ENCODE measurements at places on chromosomes 7 and 10. TPM values are rescaled to one million over a fixed set of nuclear protein-coding genes. Genes with fewer than 3 reads are reported as not detected.

Gene CYP3A4
- not detected for total RNA-seq

Gene GPR85
- total RNA-seq = 0.64 TPM

Gene GTF2IRD1
- 24.2 TPM for total RNA-seq

Gene UCMA
- not detected for total RNA-seq

Gene CRYGN
- not detected for total RNA-seq

Gene PRKCQ
- 0.55 TPM for total RNA-seq

Gene ANKRD61
- total RNA-seq = 0.35 TPM

Gene HKDC1
- not detected for total RNA-seq

Gene DPYSL4
- 32.9 TPM for total RNA-seq

Gene SOSTDC1
- total RNA-seq = not detected

Gene ABCB1
- total RNA-seq = 13.4 TPM

Gene MPP7
- total RNA-seq = 0.73 TPM

Gene RBP3
- total RNA-seq = not detected

Gene FAM25G
- total RNA-seq = not detected

Gene PSAP
- total RNA-seq = 623 TPM

Gene STAMBPL1
- 1.8 TPM for total RNA-seq

Gene WNT16
- not detected for total RNA-seq

Gene SUN3
- not detected for total RNA-seq

Gene POLR1F
- 27.0 TPM for total RNA-seq

Gene AGFG2
- total RNA-seq = 36.3 TPM

Gene CALCR
- not detected for total RNA-seq

Gene CPXM2
- total RNA-seq = 0.42 TPM

Gene CXCL12
- 1.4 TPM for total RNA-seq

Gene UTF1
- total RNA-seq = not detected

Gene CYP3A5
- total RNA-seq = not detected

Gene SCART1
- 1.1 TPM for total RNA-seq

Gene IFRD1
- total RNA-seq = 43.3 TPM

Gene MYOF
- 379 TPM for total RNA-seq

Gene STEAP1B
- total RNA-seq = 55.4 TPM

Gene SNCG
- 31.4 TPM for total RNA-seq

Measured in endothelial cell of umbilical vein (primary cell).